DMS79 (cell line): ENCODE measurements at places on chromosomes 16 and 17.

DNA sequence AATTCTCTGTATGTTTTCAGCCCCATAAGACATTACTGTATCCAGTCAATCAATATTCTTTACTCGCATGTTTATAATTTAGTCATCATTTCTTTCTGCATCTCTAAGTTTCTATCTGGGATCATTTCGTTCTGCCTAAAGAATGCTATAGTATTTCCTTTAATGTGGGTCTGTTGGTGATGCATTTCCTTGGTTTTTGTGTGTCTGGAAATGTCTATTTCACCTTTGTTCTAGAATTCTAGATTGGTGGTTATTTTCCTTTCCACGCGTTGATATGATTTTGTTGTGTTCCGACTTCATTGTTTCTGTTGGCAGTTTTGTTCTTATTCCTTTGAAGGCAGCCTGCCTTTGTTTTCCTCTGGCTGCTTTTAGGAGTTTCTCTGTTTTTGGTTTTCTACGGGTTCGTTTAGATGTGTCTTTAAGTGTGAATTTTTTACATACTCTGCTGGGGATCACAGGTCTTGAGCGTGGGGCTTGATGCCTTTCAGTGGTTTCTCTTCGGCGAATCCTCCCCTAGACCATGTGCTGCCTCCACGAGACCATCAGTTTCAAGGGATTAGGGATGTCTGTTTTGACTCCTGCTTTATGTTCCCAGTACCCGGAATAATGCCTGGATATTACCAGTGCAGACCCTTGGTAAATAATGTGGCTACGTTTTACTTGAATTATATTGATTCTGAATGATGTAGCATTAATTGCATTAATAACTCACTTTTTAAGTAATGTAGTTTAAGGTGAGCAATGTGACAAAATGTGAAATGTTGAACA is 23.5 kb downstream of the POLR3E start:
- no peak for DNase-seq

DNA sequence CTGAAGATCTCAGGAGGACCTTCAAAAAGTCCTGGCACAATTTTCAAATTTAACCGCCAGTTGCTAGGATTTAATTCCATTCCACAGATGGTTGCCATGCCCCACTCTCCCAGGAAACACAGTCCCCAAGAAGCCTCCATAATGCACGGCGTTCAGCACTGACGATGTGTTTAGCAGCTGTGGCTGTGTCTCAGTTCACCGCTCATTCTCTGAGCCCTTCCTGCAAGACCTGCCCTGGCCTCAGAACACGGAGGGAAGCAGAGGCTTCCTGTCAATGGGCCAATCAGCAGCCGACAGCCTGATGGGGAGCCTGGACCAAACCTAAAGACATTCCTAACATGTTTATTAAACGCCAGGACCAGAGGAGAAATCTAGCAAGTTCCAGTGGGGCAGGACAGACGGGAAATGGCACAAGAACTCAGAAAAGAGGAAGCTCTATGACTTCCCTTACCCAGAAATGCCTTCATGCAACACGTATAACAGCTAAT is 4.9 kb downstream of the MYLK3 start:
- no peak for DNase-seq

DNA sequence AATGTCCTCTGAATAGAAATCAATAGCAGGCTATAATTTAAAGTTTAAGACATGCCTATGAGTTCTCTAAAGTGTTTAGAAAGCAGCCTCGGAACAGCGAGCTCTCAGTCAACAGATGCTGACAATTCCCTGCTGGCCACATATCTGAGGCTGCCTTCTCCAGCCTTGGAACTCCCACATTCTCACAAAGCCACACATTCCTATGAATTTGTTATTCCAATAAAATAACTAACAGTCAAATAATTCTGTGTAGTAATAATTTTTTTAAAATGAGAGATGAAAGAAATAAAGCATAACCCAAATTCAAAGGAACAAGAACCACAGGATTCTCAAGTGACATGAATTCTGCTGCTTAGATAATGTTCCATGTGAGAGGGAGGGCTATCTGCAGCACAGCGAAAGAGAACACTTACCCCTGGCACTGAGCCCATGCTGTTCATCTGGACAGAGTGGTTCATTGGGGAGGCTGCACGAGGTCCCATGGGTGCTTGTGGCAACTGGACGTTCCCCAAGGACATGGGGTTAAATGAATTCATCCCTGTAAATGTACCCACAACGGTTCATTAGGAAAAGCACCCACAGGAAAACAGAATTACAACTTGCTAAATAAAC is 56.9 kb upstream of the TRAP1 start:
- DNase-seq: no peak

DNA sequence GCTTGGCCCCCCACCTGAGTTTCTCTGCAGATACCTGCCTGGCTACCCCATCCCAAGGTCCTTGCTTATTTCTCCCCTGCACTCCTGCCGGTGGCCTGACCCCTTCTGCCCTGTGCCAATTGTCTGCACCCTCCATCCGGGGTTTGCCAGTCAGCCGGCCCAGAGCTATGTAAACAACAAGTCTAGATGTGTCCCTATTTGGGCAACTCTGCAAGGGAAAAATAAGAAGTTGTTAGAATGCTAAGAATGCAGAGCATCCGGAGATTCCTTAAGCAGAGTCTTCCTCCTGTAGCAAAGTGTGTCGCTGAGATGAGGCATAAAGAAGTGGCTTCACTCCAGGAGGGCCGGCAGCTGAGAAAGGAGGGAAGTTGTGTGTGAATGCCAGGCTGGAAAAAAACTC is 46.6 kb downstream of the RGS9 start:
- no peak for DNase-seq

GRCh38 chr17:6514371-6514770 is 42.0 kb downstream of the PITPNM3 start:
- no peak for DNase-seq

DNA sequence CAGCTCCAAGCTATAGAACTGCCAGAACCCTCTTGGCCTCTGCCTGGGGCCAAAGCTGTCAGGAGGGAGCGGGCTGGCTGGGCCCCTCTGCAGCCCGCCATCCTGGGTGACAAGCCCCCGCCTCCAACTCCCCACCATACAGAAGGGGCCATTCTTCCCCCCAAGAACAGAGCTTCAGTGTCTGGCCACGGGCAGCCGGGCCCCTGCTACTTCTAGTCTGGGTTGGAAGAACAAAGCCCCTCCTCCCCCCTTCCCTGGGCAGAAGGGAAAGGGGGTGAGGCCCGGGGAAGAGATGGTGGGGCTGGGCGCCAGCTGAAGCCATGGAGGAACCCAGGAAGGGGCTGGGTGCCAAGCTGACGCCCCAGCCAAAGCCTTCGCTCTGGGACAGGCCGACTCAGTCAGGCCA is 9.0 kb downstream of the NAT9 start:
- DNase-seq: no peak

GRCh38 chr16:67077871-67078270 is 31.9 kb upstream of the PHAF1 start:
- no peak for DNase-seq

GRCh38 chr16:57091975-57092785 is at the start of gene CPNE2:
Gene CPNE2, plus strand, starts transcription at chr16:57092583. Its CDS starts 18,160 bp downstream, at chr16:57110743.
- no peak for DNase-seq

DNA sequence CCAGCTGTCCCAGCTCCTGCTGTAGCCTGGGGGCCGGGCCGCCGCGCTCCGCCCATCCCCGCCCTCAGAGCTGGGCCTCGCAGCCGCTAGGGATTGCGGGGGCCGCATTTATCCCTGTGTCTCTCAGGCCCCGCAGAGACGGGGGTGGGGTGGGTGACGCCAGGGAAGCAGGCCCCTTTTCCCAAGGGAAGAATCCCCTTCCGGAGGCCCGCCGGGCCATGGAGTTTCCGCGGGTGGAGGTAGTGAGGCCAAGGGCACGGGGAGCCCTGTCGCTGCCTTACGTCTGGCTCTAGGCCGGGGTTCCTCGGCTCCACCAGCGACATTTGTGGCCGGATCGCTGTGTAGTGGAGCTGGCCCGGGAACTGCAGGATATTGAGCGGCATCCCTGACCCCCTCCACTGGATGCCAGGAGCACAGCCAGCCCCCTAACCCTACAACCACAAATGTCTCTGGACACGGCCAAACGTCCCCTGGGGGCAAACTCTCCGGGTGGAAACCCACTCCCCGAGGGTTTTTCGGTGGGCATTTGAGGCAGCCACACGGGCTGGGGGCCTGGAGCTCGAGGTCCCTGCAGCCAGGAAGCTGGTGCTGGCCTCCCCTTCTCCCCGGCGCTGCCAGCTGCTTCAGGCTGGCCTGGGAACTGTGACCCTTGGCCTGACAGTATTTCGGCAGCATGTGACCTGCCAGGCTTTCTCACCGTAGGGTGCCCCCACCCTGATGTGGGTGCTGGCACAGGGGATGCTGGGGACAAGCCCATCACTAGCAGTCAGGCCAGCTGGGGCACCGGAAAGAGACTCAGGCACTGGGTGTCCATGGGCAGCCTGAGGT is 12.0 kb upstream of the CD300A start:
- no peak for DNase-seq

DNA sequence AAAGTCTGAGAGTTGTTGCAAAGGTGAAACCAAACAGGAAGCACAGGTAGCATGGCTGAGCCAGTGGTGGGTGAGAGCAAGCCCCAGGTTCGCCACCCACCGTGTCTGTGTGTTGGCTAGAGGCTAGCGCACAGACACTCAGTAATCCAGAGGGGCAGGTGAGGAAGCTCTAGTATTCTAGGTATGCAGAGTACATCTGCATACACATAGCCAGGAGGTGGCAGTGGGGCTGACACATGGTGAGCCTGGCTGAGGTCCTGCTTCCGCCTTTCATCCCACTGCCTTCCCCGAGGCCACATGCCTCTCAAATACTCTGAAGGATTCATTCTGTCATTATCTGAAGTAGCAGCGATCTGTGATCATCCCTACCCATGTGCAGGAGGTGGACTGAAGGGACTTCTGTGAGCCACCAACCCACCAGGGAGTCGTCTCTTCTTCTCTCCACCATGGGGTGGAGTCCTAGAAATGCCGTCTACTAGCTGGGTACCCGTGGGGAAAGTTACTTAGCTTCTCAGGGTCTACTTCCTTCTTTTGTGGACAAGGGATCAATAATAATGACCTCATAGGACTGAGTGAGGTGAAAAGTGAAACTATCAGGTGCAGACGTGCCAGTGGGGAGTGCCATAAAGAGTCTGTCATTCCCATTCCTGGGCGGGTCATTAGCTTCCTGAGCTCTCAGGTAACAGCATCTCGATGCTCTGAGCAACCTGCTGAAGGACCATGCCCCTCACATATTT is 36.0 kb upstream of the ICAM2 start:
- DNase-seq: no peak

DNA sequence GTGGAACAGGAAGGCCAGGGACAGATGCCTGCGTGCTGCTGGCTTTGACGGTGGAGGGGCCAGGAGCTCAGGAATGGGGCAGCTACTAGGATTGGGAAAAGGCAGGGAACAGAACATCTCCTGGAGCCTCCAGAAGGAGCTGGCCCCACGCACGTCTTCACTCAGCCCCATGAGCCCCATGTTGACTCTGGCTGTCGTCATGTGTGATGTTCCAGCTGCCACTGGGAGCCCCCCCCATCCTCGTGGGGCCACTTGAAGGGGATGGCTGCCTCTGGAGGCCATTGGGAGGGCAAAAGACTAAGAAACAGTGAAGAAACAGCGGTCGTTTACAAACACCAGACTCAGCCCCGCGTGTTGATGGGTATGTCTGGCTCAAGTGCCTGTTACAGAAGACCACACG is 18.5 kb upstream of the APRT start:
- no peak for DNase-seq

GRCh38 chr17:13084420-13084819 is 66.6 kb upstream of the ELAC2 start:
- DNase-seq: no peak

- DNase-seq: no peak
These were observed 4.3 kb upstream of the CLEC19A start for GRCh38 chr16:19281246-19281645.

DNA sequence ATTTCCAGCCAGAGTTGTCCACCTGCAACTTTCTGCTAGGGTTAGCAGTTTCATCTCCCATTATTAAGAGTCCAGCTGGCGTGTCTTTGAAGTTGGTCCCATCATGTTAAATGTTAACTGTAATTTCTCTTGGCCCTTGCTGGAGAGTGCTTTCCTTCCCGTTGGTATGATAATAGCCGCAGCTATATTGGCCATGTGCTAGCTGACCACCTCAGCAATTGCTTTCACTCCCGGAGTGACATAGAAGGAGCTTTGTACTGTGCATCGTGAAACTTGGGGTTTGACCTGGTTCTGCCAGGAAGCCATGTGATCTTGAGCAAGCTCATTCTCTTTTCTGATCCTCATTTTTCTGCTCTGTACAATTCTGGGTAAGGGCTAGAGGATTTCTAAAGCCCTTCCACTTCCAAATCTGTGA is 81.0 kb upstream of the TBX2 start:
- DNase-seq: no peak

DNA sequence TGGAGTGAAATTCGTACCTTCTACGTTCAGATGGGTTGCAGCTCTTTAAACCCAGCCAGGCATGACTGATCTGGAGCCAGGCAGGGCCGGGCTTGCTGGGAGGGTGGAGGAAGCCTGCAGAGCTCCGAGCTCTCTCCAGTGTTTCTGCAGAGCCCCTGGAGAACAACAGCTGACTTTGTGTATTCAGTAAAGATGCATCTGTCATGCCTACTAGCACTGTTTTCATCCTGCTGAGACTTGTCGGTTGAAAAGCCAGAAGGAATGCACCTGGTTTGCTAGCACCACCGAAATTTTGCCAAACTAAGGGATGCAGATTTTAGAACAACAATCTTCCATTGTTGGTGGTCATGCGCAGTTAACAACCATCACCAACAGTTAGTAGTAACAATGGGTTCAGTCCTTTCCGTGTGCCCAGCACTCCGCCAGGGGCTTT is 22.4 kb upstream of the SCNN1B start:
- DNase-seq: peak; percentile 96

- no peak for DNase-seq
These were observed 719.0 kb downstream of the KCNJ18 start for GRCh38 chr17:22411185-22411784.

DNA sequence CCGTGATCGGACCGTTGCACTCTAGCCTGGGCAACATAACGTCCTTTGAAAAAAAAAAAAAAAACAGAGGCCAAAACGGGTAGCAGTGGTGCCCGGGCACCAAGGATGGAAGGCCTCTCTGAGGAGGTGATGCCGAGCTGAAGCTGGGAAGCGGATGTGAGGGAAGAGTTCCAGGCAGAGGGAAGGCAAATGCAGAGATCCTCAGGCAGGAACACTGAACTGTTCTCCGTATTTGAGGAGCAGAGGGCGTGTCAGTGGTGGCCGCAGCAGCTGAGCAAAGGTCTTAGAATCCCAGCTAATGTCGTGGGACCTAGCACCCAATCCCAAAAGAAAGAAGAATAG is 656 bp upstream of the KCTD13 start:
- DNase-seq: peak; percentile 30

GRCh38 chr17:15651583-15652110 is 32.1 kb upstream of the FBXW10B start:
- peak; percentile 72 for DNase-seq

DNA sequence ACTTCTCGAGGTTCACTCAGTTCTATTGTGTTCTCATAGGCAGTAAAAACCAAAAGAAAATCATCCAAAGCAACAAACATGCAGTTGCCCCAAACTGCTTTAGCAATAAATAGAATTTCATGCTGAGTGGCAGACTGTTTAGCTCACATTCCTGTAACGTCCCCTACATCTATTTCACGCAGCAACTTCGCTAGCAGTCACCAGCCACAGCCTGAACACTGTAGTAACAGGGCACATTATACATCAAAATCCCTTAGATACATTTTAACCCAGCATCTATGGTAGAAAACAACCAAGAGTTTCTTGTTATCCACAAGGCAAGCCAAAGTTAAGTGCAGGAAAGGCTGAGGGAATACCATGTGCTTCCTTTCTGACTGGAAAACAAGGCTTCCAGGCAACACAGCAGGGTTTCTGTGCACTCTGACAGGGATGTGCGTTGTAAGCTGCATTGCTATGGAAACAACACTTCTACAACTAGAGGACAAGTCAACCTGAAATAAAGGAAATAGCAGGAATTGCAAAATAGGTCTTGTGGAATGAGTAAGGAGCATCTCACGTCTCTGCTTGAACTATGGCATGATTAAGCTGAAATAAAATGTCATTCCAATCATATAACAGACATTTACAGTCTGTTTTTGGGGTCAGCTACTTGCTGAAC is 55.4 kb downstream of the CFDP1 start:
- DNase-seq: no peak
